Activated T-cell treated with anti-CD3 and anti-CD28 coated beads, Interleukin-2, amount 50 U/mL, for 72 hours (primary cell): ENCODE measurements at places on chromosomes 12 and 14.
A peak's percentile ranks its signal among the peaks of the same experiment; 100 is the strongest.

DNA sequence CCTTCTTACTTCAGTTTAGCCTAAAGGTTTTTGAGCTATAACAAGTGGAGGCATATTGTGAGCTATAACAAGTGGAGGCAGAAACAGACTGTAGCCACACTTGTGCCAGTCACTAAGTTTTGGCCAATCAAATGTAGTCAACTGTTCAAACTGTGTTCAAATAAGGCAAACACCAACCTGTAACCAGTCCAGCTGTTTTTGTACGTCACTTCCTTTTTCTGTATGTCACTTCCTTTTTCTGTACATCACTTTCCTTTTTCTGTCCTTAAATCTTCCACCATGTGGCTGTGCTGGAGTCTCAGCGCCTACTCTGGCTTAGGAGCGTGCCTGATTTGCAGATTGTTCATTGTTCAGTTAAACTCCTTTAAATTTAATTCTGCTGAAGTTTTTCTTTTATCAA is 79.7 kb downstream of the FUT8 start:
- DNase-seq = no peak

DNA sequence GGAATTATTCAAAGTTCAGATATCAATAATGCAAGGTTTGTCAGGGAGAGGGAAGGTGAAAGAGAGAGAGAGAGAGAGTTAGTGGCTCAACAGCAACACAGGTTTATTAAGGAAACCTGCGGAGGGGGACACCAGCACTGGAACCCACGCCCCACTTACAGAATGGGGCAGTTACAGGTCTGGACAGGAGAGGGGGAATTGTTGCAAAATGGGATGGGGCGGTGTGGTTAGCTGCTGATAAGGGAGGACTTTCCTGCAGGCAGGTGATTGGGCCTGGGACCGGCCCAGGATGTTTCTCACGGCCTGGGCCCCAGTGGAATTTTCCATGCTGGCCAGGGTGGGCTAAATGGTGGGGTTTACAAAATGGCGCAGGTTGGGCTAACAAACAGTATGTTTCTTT is 278.2 kb upstream of the SLC16A7 start:
- no peak for DNase-seq

GRCh38 chr12:95802482-95803270 is 12.1 kb upstream of the NTN4 start:
- no peak for DNase-seq

DNA sequence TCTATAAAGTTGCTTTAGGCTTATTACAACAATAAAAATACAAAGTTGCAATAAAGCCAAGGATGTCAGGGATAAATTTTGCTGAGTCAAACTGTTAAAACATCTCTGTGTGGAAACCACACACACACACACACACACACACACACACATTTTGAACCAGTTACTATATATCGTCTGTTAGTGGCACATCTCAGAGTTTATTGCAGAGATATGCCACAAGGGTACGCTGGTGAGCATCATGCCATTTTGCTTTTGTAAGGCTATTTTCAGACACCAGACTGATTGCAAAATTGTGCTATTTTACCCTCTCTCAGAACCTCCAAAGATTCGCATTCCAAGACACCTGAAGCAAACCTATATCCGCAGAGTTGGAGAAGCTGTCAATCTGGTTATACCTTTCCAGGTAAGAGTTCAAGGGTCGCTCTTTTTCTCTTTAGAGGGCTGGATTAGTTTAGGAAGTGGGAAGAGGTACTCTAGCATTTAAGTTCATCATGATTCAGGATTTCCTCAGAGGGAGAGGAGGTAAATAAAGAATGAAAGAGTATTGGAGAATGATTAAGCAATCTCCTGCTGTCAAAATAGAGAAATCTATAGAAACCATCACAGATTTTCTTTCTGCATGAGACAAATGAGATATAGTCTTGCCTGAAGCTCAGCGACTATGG is 27.3 kb upstream of the CHPT1 start:
- DNase-seq = peak; percentile 50

DNA sequence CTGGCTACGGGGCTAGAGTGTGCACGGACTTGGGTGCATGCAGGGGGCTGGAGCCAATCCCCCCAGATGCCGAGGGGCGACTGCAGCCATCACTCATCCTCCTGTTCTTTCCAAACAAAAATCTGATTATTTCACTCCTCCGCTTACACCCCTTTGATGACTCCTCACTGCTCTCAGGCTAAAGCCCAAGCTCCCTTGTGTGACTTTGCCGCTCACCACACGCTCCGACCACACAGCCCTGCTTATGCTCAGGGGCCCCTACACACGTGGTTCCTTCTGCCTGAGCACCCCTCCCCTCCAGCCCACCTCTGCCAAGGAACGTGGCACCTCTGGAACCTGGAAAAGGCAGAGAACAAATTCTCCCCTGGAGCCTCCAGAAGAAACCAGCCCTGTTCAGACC is 13.7 kb downstream of the CHFR start:
- DNase-seq = peak; percentile 21
